ENCODE measurements at places on chromosomes 6 and 20.

GRCh38 chr20:8837396-8837795 is 231.5 kb upstream of the PLCB4 start:
- DNase-seq, result peak; percentile 91

- peak; percentile 94 for DNase-seq
Measured at GRCh38 chr6:36127462-36128016, 2.8 kb upstream of the MAPK13 start.

GRCh38 chr6:105372849-105373182 is 30.1 kb downstream of the PREP start:
- no peak for DNase-seq

DNA sequence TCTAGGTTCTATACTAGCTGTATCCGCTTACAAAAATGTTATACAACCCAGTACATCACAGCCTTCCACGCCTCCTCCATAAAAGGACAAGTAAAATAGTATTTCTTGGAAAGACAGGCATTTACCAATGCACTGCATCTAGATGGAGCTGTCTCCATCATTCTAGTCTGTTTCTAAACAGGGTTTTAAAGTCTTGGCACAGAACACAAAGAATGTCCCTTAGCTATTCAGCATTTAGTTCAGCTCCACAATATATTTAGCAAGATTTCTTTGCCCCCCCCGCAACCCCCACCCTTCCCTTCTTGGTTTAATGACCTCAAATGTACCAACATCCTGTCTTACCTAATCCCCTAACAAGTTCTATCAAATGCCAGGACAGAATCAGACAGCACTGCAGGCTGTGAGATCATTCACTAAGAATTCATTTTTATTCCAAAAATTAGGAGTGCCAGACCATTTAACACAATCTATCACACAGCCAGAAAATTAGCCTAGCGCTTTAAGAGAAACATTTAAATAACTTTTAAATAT is 198.6 kb downstream of the BACH2 start:
- peak; percentile 93 for DNase-seq

GRCh38 chr6:32406857-32407256 is at the start of gene BTNL2:
TSS of gene BTNL2 (minus strand) at chr6:32407181. CDS start at chr6:32407123, 58 bp downstream.
- DNase-seq, result no peak

DNA sequence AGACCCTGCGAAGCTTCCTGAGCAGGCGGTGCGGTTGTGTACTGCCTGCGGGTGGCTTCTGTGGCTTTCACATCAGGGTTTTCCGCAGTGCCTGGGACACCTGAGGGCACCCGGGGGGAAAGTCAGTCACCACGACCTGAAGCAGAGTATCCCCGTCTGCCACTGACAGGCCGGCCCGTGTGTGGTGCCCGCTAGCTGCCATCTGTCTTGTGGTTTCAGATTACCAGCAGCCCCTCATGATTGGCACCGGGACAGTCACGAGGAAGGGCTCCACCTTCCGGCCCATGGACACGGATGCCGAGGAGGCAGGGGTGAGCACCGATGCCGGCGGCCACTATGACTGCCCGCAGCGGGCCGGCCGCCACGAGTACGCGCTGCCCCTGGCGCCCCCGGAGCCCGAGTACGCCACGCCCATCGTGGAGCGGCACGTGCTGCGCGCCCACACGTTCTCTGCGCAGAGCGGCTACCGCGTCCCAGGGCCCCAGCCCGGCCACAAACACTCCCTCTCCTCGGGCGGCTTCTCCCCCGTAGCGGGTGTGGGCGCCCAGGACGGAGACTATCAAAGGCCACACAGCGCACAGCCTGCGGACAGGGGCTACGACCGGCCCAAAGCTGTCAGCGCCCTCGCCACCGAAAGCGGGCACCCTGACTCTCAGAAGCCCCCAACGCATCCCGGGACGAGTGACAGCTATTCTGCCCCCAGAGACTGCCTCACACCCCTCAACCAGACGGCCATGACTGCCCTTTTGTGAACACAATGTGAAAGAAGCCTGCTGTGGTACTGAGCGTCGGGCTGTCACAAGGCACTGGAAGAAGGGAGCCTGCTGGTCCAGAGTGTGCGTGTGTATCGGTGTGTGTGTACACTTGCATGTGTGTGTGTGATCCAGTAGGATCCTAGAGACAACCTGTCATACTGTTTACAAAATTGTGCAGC is 54.4 kb downstream of the GOPC start:
- DNase-seq, result peak; percentile 47

DNA sequence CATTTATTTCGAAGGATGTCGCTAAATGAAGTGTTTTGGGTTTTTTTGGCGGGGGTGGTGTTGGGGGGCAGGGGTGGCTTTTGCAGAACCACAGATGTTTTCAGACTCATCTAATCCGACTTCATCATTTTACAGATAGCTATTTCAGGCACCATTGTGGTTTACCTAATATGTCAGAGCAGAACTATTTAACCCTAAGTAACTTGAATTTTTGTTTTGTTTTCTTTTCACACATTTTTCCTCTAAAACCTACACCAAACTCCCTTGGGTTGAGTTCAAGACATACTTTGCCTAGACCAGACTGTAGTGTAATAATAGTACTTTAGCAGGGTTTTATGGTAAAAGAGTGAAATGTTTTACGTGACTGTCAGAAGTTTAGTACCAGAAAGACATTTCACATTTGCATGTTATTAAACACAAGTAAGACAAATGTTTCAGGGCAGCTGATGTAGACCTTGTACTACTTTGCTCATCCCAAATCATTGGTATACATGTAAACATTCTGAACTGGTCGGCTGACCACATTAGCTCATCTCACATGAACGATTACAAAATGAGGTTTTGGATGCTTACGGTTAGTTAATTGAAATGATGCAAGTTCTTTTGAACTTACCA is 37.7 kb downstream of the MAP3K4 start:
- peak; percentile 93 for DNase-seq
